Myometrial cell (primary cell): ENCODE measurements at places on chromosomes 4 and X. TPM values are rescaled to one million over a fixed set of nuclear protein-coding genes. Genes with fewer than 3 reads are reported as not detected.

Gene TLL1
- under 0.01 TPM in 2 replicates for total RNA-seq

Gene ABRAXAS1
- 10.7 and 12.9 TPM in 2 replicates for total RNA-seq

Gene CLRN2
- total RNA-seq, result not detected in 2 replicates

Gene ABCB7
- 22.0 and 34.6 TPM in 2 replicates for total RNA-seq

Gene C4orf36
- total RNA-seq, result 0.18 and 0.58 TPM in 2 replicates

Gene FAM9C
- 0.86 TPM in 1 of 2 replicates, not detected in the other for total RNA-seq

Gene NEUROG2
- total RNA-seq, result not detected in 2 replicates

Gene DGAT2L6
- not detected in 2 replicates for total RNA-seq

Gene PRDM8
- 8.2 and 29.1 TPM in 2 replicates for total RNA-seq

Gene ADAMTS3
- total RNA-seq, result 2.1 and 2.3 TPM in 2 replicates

Gene CYBB
- total RNA-seq, result not detected in 2 replicates

Gene CT47B1
- total RNA-seq, result not detected in 2 replicates

Gene CD99L2
- 76.4 and 92.5 TPM in 2 replicates for total RNA-seq

Gene NLRP2B
- not detected in 2 replicates for total RNA-seq

Gene IL15
- total RNA-seq, result 4.9 and 6.6 TPM in 2 replicates

Gene SHOX
- total RNA-seq, result not detected in 2 replicates

Gene USP26
- not detected in 2 replicates for total RNA-seq

Gene IL2
- not detected in 2 replicates for total RNA-seq

Gene BBS12
- 5.8 and 12.7 TPM in 2 replicates for total RNA-seq

Gene SPP1
- 0.29 and 1.8 TPM in 2 replicates for total RNA-seq

Gene FAM47A
- not detected in 2 replicates for total RNA-seq

Gene PABPC5
- total RNA-seq, result 1.2 TPM in 2 replicates

Gene WNK3
- 0.18 TPM in 1 of 2 replicates, not detected in the other for total RNA-seq

Gene POLN
- total RNA-seq, result under 0.01 and 0.18 TPM in 2 replicates

Gene TDO2
- total RNA-seq, result not detected in 2 replicates

Gene IL9R
- total RNA-seq, result not detected in 2 replicates

Gene EREG
- 0.58 and 0.89 TPM in 2 replicates for total RNA-seq

Gene NAT8L
- total RNA-seq, result under 0.01 TPM in 1 of 2 replicates, not detected in the other

Gene XAGE1A
- total RNA-seq, result not detected in 2 replicates

Gene SERPINA7
- total RNA-seq, result not detected in 2 replicates

Gene ERCC6L
- 2.6 and 3.5 TPM in 2 replicates for total RNA-seq

Gene STARD8
- total RNA-seq, result 2.8 and 5.5 TPM in 2 replicates

Gene FRG2
- total RNA-seq, result not detected in 2 replicates

Gene SERTM2
- total RNA-seq, result 0.71 and 1.2 TPM in 2 replicates

Gene NLGN4X
- not detected in 2 replicates for total RNA-seq

Gene LRP2BP
- total RNA-seq, result 0.18 TPM in 1 of 2 replicates, not detected in the other

Gene IBSP
- total RNA-seq, result not detected in 2 replicates

Gene PHEX
- total RNA-seq, result not detected in 2 replicates

Gene PPP2R2C
- not detected in 2 replicates for total RNA-seq

Gene IL3RA
- not detected in 2 replicates for total RNA-seq

Gene SPANXN4
- total RNA-seq, result not detected in 2 replicates

Gene NR3C2
- under 0.01 and 0.18 TPM in 2 replicates for total RNA-seq

Gene CFP
- total RNA-seq, result 0.53 TPM in 1 of 2 replicates, not detected in the other

Gene LDB2
- 9.0 and 12.4 TPM in 2 replicates for total RNA-seq

Gene APLN
- not detected in 2 replicates for total RNA-seq
